ENCODE measurements at places on chromosomes 3 and 15.

DNA sequence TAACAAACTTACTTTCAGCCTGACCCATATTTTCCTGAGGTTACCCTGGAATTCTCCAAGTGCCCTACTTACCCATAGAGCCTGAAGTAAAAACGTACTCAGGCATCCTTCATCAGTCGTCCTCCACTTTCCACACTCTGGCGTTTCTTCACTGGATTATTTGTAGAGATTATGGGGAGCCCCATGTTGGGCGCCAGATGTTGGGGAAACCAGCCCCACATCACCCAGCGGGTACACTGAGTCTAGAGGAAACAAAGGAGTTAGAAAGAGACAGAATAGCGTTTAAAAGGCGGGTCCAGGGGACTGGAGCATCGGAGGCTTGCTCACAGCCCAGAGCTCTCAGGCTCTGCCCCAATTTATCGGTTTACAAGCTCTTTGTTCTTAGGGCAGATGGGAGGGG, 9.7 kb upstream of the SLC28A2 start:
- peak; percentile 8 for DNase-seq

- no peak for DNase-seq
These were observed 355.5 kb downstream of the OCA2 start for GRCh38 chr15:27743638-27744037.

GRCh38 chr3:86865506-86865905, 125.4 kb downstream of the VGLL3 start:
- no peak for DNase-seq

DNA sequence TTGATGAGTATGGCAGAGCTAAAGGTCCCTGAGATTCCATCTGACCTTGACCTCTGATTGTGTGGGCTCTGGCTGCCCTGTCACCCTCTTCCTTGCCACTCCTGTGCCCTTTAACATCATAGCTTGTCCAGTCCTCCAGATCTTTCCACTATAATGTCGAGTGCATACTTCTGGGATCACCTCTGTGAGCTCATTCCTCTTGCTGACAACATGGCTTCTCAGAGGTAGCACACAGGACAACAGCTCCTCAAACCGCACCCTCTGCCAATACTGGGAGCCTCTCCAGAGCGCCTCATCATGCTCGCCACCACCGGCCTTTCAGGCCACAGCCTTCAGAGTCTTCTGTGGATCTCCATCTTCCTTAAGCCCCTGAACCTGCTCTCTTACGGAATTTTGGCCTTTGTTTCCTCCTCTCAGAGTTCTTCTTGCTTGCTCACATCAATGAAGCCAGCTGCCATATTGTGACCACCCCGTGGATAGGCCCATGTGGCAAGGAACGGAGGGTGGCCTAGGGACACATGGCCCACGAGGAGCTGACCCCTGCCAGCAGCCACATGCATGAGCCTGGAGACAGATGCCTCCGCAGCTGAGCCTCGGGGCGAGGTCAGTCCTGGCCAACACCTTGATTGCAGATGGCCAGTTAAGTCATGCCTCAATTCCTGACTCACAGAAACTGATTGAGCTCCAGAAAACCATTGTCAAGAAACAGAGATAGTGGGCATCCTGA, 31.1 kb downstream of the PLA2G4D start:
- no peak for DNase-seq

DNA sequence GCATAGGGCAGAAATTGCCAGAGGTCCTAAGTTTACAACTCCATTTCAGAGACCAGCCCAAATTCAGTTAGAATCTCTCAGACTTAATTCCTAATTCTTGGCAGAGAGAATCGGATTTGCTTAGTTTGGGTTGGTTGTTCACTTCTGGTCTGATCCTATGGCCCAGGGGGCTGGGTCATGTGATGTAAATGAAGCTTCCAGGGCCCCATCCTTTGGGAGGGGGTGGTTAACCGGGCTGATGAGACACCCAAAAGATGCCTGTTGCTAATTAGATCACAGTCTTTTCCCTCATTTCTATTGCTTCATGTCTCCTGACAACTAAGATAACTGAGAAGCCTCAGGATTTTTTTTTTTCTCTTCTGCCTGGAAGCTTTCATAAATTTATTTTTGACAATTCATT, 11.1 kb upstream of the ZNF620 start:
- DNase-seq: no peak

DNA sequence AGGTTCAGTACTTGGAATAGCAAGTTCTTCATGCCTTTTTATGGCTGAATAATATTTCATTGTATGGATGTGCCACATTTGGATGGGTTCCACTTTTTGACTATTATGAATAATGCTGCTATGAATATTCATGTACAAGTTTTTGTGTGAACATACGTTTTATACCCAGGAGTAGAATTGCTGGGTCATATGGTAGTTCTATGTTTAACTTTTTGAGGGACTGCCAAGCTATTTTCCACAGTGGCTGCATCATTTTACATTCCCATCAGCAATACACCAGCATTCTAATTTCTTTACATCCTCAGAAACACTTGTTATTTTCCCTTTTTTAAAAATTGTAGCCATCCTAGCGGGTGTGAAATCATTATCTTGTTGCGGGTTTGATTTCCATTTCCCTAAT, 76.0 kb upstream of the PRR20G start:
- DNase-seq: no peak

DNA sequence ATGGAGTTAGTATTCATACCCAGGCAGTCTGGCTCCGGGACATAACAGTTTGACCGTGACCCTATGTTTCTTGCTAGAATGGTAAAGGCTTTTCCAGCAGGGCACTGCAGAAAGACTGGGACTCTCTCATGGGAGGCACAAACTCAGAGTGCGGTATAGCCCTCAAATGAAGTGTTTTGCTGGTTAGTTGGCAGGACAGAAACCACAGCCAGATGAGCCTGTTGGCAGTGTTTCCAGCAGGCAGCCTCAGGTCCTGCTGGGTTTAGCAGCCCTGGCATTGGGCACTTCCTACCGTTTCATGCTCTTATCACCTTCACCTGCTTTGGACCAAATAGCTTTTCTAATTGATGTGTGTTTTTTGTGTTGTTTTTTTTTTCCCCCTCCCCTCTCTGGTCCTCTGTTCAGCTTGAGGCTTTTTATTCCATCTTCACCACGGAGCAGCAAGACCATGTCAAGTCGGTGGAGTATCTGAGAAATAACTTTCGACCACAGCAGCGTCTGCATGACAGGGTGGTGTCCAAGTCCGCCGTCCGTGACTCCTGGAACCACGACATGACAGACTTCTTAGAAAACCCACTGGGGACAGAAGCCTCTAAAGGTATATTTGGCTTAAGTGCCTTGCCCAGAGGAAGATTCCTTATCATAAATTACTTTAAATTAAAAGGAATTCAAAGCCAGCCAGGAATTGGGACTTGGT, 205.6 kb downstream of the FEZF2 start:
- DNase-seq: no peak

DNA sequence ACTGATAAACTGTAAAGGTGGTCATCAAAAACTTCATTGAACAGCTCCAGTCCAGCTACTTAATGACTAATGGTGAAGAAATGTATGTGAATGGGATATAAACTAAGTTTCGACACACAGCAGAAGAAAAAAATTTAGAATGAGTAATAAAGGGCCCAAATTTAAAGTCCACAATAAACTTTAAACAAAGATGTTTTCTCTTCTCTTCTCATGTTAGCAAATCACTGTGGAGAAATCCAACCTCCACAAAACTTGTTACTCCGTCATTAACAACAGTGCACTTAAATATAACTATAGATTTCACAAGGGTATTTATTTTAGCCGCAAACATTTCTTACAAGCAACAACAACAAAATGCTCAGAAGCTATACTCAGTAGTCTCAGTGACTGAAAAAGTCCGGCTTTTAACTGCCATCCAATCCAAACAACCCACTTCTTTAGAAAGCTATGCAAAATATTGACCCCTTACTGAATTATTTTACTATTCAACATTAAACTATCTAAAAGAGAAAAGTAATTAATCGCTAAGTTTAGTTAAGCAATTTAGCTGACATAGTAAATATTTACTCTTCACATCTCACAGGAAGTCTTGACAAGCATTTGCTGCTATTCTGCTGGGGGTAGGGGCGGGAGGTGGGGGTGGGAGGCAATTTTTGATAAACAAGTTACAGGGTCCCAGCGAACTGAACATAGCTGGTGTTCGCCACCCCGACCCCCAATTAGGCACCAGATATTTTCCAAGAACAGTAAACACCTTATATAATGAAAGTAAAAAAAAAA, 2.4 kb downstream of the IGF2BP2 start:
- DNase-seq: no peak

DNA sequence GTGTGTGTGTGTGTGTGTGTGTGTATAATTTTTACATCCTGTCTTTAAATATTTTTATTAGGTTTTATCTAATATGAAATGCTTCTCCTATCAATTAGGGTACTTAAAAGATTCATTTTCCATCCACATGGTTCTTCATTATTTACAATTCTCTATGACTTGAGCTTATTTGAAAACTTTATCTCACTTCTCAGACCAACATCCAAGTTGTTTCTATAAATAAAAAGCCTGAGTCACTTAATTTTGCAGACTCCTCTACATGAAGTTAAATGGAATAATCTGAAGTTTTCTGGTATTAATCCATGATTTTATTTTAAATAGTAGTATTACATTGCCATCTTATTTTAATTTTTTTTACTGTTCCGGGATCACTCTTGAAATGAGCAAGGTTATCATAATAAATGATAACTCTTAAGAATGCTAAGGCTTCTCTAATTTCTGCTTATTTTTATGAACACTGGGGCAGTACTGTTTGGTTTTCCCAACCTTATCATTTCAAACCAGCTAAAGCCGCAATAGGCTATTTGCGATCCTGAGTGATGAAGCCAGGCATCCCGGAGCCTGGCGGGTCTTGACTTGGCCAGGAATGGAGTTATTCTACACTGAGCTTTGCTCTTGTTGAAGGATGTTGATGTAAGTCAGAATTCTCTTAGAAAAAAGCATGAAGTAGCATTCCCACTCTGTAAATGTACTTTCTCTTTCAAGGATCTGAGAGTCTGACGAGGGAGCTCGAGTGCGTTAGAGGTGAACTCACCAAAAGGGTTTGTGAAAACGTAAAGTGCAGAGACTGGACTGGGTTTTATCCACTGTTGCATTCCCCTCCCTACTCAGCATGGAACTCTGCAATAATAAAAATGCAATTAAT, 220.2 kb upstream of the LRTM1 start:
- DNase-seq: no peak

- DNase-seq: no peak
These were observed 220.3 kb upstream of the LINGO1 start for GRCh38 chr15:77853008-77853328.

DNA sequence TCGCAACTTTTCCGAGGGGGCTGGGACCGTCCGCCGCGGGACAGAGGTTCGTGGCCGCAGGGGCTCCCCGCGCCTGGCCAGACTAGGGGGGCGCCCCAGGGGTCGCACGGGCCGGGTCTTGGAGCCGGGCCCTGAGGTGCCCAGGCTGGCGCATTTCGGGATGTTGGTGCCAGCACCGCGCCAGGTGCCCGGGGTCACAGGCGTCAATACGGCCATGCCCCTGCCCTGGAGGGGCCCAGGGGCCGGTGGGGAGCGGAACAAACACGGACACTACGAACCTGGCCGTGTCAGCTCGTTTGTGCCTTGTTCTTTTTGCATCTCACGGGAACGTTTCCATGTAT, 366 bp downstream of the TM6SF1 start:
- no peak for DNase-seq

- no peak for DNase-seq
These were observed 210.5 kb downstream of the FOXP1 start for GRCh38 chr3:71372911-71373637.

DNA sequence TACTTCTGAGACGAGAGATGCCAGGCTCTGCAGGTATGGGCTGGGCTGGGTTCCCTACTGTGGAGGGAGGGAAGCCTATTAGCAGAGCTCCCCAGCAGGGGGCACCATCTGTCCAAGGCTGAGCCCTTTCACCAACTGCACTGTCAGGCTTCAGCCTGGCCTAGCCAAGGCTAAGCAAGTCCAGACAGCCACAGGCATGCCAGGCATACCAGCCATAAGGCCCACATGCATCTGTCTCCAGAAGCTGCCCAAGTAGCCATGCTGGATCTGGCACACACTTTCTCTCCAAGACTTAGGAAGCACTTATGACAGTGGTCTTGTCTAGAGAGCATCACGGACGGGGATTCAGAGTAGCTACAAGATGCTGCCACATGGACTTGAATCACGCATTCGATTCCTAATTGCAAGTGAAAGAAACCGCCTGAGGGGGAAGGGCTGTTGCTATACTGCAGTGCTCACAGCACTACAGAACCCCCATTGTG, 28.3 kb downstream of the RUVBL1 start:
- peak; percentile 75 for DNase-seq

DNA sequence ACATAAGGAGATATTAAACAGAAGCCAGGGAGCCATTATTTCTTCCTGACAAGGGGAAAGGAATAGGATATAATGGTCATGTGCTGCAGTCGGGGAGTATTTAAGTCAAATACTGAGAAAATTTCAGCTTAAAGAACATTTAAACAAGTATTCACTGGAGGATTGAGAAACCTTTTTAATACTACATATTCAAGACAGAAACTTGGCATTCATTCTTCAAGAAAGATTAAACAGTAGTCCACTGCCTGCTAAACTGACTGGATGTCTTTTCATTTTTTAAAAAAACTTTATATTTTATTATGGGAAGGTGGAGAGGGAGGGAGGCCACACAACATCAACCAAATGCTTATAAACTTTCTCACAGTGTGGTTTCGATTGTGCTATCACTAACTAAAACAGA, 107.4 kb upstream of the CBLB start:
- no peak for DNase-seq

DNA sequence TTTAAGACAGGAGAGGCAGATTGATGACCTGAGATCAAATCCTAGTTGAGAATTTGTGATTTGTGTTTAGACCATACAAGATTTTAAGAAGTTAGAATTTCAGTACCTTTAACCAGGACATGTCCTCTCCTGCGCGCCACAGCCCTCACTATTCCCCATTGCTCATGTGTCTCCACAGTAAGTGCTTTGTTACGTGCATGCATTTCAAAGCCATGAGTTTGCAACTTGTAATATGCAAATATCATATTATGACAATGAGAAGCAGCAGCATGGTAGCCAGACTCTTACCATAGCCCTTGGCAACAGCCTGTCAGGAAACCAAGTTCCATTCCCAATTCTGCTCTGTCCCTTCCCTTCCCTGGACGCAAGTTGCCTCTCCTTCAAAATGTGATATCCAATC, 73.3 kb upstream of the ATP13A5 start:
- no peak for DNase-seq

- DNase-seq: peak; percentile 98
These were observed at the start of the genes GNL3 and PBRM1 for GRCh38 chr3:52685709-52686691. GNL3 (plus strand) TSS chr3:52686032; CDS start chr3:52686093, 61 bp downstream. PBRM1 (minus strand) TSS chr3:52685913.

- DNase-seq: no peak
These were observed 86.1 kb downstream of the XXYLT1 start for GRCh38 chr3:195184716-195185421.

DNA sequence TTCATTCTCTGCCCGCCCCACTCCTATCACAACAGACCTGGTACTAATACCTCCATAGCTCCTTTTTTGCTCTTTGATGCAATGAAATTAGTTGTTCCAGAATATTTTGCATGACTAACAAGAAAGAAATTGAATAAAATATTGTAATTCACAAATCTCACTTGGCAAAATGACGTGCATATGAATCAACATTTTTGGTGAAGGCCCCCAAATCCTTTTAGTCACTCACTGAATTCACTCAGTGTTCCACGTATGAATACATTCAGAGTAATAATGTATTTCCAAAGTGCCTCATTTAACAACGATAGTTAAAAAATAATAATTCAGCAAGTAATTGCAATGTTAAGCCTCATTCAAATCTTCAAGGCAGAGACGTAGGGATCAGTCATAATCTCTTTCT, 148.6 kb upstream of the STRIT1 start:
- DNase-seq: no peak

Measured in neural progenitor cell (in vitro differentiated cells).